C1 segment of cervical spinal cord (tissue), 14 donors: ENCODE measurements at places on chromosomes 2 and 18.

DNA sequence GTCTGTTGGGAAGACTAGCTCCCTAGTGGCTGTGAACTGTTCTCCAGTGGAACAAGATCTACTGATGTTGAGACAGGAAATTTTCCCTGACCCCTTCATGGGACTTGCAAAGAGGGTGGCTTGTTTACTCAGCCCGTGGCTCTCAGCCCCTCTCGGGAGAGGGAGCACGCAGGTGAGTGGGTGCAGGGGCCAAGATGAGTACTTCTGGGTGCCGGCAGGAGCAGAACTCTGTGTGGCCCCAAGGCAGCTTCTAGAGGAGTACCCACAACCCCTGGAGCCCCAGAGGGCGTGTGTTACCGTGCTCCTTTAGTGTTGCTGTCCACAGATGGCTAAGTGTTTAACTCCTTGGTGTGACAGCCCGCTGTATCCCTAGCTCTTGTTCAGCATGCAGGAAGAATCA, 68.2 kb upstream of the CNGA3 start:
- DNase-seq: no peak

DNA sequence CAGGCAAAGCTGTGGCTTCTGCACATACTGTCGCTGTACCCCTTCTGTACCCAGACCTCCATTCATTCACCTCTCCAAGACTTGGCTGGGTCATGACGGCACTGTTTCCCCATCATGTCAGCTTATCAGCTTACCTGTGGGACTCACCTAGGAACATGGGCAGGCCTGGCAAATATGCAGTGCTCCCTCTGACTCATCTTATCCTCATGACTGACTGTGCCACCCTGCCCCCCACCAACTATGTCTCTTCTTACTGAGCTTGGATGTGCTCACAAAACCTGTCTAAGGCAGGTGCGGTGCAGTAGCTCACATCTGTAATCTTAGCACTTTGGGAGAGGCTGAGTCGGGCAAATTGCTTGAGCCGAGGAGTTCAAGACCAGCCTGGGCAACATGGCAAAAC, 152.4 kb downstream of the MGAT5 start:
- no peak for DNase-seq

DNA sequence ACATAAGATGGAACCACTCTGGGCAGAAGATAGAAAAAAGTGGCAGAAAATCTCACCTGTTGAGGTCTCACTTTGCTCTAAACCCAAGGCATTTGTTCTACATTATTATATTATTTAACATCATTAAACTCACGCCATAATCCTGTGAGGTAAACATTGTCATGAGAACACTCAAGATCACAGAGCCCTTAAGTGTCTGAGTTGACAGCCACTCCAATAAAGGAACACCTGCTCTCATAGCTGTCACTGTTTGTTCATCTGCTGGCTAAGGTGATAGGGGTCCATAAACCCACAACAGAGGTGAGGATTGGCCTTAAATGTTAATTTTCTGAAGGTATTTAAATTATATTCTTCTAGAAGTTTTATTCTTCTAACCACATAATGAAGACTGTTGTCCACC, 439.7 kb downstream of the RIT2 start:
- no peak for DNase-seq

DNA sequence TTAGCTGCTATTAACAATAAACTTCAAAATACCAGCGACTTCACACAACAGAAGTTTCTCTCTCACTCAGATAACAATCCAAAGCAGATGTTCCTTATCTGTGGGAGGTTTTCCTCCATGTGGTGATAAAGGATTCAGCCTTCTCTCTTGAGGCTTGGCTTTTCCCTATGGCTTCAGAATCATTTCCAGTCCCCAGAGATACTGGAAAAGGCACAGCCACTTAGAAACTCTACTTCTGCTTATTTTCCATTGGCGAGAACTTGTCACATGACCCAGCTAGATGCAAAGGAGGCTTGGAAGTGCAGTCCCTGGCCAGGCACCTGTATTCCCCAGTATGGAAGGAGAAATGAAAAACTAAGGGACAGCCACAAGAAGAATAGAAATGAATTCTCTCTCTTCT, 344.8 kb downstream of the MTX2 start:
- DNase-seq: no peak

DNA sequence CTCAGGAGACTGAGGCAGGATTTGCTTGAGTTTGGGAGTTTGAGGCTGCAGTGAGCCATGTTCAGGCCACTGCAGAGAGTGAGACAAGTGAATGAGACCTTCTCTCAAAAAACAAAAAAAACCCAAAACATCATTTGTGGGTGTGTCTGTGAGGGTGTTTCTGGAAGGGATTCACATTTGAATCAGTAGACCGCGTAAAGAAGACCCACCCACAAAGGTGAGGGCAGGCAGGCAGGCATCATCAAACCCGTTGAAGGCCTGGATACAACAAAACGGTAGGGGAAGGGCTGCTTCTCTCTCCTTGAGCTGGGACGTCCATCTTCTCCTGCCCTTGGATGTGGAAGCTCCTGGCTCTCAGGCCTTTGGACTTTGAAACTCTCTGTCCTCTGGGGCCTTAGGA, 25.4 kb downstream of the CDKL4 start:
- no peak for DNase-seq

DNA sequence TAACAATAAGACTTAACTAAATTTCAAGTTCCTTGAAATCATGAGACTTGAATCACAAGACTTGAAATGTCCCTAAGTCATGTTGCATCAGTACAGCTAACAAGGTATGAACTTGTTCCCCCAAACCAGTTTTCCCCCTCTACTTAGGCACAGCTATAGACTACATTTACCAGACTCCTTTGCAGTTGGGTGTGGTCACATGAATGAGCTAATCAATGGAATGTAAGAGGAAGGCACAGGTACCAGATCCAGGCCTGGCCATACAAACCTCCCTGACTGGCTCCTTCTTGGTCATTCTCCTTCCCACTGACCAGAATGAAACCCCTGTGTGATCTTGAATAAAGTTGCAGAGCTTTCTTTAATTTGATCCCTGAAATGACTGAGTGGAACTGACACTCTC, 77.8 kb downstream of the DNER start:
- DNase-seq: no peak

DNA sequence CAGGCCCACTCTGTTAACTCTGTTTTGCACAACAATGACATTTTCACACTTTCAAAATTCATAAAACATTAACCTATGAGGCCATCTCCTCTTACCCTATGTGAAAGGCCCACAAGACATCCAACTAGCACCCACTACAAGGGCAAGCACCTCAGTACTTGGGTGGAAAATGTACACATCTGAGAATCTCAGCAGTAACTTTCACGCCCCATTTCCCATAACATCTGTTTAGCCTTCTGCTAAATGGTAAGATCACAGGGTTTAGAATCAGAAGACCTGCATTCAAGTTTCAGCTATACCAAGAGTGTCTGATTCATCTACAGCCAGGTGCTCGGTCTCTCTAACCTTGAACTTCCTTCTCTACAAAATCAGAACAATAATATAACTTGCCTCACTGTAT, 89.2 kb downstream of the SP100 start:
- DNase-seq: no peak

DNA sequence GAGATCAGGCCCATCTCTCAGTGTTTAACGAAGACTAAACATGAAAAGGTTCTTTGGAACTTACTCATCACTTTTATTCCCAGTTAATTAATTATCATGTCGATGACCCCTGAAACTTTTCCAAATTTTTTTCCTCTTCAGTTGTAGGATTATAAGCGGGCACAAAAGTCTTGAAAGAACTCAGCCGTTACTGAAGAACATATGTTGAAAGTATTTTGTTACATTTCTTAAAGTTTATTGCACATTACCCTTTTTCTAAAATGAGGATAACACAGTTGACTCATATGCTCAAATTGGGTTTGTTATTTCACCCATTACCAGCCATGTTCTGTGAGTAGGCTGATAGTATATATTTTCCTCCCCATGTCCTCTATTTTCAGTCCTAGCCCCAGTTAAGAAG, 75.9 kb upstream of the COL3A1 start:
- DNase-seq: no peak

DNA sequence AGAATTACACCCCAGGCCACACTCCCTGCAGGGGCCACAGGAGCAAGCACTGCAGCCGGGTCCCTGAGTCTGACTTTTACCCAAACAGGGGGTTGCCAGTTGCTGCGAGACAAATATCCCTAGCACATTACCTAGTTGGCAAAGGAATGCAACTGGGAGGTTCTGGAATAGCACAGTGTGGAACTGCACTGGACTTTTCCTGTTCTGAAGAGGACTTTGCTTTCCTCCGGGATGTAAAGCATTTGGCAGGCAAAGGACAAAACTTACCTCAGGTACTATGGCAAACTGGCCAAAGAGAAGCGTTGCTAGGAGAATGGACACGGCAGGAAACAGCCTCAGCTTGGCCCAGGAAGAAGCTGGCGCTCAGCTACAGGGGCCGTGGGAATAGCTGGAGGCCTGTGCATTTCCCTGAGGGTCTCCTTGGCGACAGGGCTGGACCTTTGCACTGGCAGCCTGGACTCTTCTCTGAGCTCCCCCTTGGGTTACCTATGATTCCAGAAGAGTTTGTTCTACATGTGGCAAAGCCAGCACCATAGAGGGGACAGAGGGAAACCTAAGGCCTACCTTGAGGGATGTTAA, 45.0 kb downstream of the BCL11A start:
- no peak for DNase-seq

DNA sequence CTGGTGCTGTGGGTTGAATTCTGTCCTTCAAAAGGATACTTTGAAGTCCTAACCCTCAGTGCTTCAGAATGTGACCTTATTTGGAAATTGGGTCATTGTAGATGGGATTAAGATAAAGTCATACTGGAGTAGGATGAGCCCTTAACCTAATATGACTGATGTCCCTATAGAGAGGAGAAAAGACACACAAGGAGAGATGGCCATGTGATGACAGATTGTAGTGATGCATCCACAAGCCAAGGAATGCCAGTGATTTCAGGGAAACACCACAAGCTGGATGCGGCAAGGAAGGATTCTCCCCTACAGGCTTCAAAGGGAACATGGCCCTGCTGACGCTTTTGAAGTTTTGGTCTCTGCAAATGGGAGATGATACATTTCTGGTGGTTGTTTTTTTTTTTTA, 24.7 kb upstream of the CCBE1 start:
- DNase-seq: no peak

DNA sequence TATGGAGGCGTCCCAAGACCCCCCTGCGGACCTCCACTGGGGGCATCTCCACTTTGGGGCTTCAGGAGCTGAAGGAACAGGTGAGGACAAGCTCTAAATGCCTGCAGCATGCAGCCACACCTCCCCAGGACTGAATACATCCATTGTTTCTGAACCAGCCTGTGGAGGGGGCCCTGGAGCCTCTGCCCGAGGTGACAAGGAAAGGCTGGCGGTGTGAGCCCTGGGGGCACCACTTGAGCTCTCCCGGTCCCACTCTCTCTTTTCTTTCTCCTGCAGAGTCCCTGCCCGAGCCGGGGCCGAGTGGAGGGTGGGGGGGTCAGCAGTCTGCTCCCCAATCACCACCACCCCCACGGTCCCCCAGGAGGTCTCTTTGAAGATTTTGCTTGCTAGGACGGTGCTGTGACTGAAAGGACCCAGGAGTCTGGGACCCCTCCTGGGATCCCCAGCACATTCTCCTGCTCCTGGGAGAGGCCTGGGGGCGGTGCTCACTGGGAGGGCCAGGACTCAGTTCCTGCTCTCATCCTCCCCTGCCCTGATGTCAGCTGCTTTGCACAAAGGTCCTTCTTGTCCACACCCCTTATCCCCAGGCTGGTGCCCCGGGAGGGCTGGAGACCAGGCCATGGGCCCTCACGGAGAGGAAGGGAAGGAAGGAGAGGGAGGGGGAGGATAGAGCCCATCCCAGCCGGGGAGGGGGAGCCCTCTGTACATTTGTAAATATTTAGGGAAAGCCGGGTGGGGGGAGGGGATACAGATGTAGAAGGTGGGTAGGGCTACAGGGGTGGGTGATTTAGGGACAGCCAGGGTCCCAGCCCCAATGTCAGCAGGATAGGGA, 5.7 kb downstream of the CHPF start:
- no peak for DNase-seq

DNA sequence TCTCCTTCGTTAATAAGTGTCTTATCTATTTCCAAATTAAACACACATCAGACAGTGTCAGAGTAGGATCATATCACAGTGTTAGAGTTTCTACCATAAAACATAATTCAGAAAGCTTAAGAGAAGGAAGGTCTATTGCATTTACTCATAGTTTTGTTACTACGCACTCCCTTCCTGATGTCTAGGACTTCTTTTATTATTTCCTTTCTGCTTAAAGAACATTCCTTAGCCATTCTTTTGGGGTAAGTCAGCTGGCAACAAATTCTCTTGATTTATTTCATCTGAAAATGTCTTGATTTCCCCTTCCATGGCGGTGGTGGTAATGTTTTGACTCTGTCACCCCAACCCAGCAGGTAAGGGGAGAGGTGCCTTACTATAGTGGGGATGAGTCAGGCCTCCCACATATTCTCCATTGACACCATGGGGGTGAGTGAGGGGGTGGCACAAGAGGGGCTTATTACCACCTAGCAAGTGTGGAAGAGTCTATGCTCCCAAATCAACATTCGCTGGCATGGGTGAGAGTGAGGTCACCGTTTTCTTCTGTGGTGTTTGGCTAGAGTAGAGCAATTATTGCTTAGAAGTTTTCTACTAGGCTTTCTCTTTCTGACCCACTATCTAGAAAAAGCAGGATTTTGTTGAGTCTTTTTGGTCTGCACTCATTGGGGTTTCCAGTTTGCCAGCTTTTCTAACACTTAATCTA, 29.9 kb downstream of the ABCB11 start:
- DNase-seq: no peak

GRCh38 chr2:15901095-15901807, 39.1 kb upstream of the MYCN start:
- no peak for DNase-seq

DNA sequence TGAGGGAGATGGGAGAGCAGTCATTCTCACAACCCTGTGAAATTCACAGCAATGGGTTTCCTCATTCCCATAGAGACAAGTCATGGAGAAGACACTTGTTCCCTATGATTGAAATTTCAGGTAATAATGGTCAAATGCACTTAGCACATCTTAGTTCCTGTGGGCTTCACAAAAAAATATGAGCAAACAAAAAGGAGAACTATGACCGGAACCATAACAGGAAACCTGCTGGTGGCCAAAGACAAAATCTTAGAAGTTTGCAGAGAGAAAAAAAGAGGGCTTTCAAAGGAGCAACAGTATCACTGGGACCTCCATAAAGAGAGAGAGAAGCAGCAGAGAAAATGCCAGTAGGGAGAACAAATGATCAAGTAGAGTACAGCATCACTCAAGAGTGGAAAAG, 138.9 kb upstream of the APCDD1 start:
- no peak for DNase-seq

DNA sequence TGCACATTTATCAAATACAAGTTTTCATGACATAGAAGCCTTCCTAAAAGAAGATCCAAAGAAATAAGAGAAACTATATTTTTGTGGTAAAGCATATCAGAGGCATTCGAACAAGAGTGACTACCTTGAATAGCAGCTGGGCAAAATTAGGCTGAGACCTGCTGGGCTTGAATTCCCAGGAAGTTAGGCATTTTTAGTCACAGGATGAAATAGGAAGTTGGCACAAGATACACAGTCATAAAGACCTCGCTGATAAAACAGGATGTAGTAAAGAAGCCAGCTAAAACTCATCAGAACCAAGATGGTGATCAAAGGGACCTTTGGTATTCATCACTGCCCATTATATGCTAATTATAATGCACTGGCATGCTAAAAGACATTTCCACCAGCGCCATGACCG, 1302.3 kb upstream of the NRXN1 start:
- DNase-seq: no peak

GRCh38 chr2:240963065-240963867, 35.2 kb upstream of the SNED1 start:
- DNase-seq: no peak
